ENCODE measurements at places on chromosomes 13 and 19. TPM values are rescaled to one million over a fixed set of nuclear protein-coding genes. Genes with fewer than 3 reads are reported as not detected.

NALCN gene
- polyA plus RNA-seq, result 0.35 TPM

EPS8L1 gene
- 12.4 TPM for polyA plus RNA-seq

- no peak for DNase-seq
Measured at GRCh38 chr13:106919638-106920037, 351.7 kb upstream of the ARGLU1 start.

IL27RA gene
- polyA plus RNA-seq, result 6.5 TPM

- DNase-seq, result no peak
Measured at GRCh38 chr19:54415901-54416673, 823 bp downstream of the TTYH1 start.

C19orf73 gene
- 0.28 TPM for polyA plus RNA-seq

- peak; percentile 55 for DNase-seq
Measured at GRCh38 chr19:17766543-17767131, 15.4 kb downstream of the FCHO1 start.

DNA sequence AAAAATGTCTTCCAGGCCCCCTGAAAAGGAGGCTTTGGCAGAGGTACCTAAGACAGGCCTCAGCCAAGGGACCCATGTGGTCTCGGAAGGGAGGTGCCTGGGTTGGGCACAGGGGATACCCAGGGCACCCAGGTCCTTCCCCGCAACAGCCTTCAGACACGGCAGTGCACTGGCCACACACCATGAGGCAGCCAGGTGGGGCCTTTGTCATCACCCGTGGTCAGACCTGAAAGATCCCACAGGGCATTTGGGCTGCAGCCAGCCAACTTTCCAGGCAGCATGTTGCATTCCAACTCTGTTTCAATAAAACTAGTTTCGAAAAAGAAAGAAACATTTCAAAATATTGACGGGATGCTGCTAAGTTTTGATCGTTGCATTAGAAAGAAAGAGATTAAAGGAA lies 4.7 kb upstream of the TUBGCP3 start:
- DNase-seq, result no peak

GRCh38 chr19:55495646-55496349 lies 7.6 kb downstream of the SSC5D start:
- no peak for DNase-seq

- DNase-seq, result peak; percentile 61
Measured at GRCh38 chr13:25752957-25753551, 298.8 kb downstream of the SHISA2 start.

TEX26 gene
- polyA plus RNA-seq, result 1.7 TPM

DNA sequence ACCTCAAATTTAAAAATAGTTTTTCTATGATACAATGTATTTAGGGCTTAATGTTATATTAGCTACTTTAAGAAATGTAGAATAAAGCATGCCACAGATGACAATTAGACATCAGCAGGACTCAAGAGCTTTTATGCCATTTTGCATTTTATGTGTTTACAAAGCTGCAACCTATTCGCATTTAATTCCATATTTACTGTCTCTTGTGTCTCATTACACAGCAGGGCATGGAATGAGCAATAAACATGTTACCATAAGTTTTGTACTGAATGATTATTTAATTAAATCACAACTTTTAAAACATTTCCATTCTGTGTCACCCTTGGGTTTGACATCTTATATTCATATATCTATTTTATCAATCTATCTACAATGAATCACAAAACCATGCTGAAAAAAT lies 1756.9 kb downstream of the PCDH9 start:
- DNase-seq, result no peak

- DNase-seq, result peak; percentile 42
Measured at GRCh38 chr19:8423817-8424223, 10.7 kb downstream of the MARCHF2 start.

GRCh38 chr19:53183146-53183764 lies 9.9 kb downstream of the ZNF665 start:
- no peak for DNase-seq

UPK1A gene
- polyA plus RNA-seq, result 0.40 TPM

SELENOV gene
- 0.51 TPM for polyA plus RNA-seq

DNA sequence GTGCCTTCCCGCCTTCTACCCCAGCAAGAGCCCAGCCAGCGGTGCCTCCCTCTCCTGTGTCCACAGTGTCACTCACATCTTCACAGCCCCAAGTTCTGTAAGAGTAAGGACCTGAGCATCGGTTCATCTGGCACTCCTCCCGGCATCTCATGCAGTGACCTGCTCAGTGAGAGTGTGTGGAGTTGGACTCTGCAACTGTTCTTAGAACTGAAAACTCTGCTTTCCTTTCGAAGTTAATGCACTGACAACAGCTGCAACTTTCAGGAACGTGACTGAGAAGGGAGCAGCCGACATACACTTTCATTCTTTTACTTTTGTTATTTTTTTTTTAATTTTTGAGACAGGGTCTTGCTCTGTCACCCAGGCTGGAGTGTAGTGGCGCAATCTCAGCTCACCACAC lies 41.2 kb downstream of the CEP89 start:
- no peak for DNase-seq

GRCh38 chr13:40476175-40476958 lies 190.1 kb downstream of the FOXO1 start:
- DNase-seq, result no peak

KLK14 gene
- polyA plus RNA-seq, result 0.31 TPM

CD33 gene
- polyA plus RNA-seq, result 3.4 TPM

- no peak for DNase-seq
Measured at GRCh38 chr13:29679396-29680053, 84.0 kb upstream of the SLC7A1 start.

GRCh38 chr13:39663508-39663907 lies 8.0 kb downstream of the COG6 start:
- no peak for DNase-seq

DNA sequence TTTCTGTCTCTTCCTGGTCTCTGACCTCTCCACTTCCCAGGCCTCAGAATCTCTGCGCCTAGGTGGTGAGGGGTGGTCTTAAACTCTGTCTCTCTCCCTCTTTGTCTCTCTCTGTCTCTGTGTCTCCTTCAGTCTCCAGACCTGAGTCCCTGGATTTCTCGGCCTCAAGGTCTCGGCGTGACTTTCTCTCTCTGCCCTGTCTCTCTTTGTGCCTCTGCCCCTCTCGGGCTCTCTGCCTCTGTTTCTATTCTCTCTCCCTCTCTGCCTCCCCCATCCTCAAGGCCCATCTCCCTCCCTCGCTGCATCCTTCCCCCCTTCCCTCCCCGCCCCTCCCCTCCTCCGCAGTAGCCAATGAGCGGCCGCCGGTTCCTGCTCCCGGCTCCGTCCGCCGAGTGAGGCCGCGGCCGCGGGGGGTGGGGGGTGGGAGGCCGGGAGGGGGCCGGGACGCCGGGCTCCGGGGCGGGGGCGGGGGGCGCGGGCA lies at the start of gene CACNG7:
Gene CACNG7, plus strand, starts transcription at position 344 of the 481 bp plus-strand sequence. CDS start 3,554 bp downstream, outside the sequence.
- DNase-seq, result no peak

- DNase-seq, result no peak
Measured at GRCh38 chr13:20363603-20364002, 131.5 kb upstream of the GJB6 start.

KIRREL2 gene
- 1.8 TPM for polyA plus RNA-seq

GRCh38 chr13:37209621-37210580 lies 104.4 kb upstream of the CSNK1A1L start:
- DNase-seq, result no peak

DNA sequence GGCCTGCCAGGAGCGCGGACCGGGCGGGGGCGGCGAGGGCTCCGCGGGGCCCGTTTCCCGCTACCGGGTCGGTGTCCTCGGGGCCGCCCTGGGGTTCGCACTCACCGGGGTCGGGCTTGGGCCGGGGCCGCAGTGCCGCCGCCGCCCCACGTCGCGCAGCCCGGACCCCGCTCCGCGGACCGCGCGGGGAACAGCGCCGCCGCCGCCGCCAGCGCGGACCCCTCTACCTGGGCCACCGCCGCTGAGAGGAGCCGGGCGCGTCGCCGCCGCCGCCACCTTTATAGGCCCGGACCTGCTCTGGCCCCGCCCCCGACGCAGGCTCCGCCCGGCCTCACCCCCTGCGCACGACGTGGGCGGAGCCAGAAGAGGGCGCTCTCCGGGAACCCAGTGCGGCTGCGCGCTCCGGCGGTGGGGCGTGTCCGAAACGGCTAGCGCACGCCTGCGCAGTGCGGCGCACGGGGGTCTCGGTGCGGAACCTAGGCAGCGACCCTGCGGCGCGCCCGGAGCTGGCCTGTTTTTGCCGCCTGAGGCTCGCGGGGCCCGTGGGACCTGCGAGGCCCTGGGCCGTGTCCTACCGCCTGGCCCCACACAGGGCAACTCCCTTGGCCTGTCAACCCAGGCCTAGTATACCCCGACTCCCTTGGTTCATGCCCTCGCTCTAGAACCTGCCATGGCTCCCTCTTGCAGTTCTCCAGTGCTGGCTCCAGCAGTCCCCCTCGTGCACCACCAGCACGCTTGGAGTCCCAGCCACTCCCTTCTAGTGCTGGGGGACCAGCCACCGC lies at the start of gene MKNK2:
Gene MKNK2, minus strand, starts transcription at position 254 of the 782 bp plus-strand sequence. CDS start 393 bp downstream, outside the sequence.
- peak; percentile 94 for DNase-seq

ZNF628 gene
- 2.0 TPM for polyA plus RNA-seq

DNA sequence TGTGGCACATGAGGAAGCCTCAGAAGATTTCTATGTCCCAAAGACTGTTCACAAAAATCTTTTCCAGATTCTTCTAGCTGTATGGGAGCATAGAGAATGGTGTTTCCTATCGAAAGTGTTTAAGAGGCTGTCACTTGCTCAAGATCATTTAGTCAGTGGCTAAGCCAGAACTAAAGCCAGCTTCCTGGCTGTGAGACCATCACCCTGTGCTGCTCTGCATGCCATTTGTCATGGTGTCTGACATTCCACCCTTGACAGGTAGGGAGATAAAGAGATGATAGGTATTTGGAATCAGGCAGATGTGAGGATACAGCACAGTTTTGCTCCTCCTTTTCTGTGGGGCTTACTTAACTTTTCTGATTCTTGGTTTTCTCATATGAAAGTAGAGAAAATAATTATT lies 177.3 kb downstream of the DNAJC15 start:
- DNase-seq, result no peak

GPR4 gene
- polyA plus RNA-seq, result 4.4 TPM

GRCh38 chr13:40187324-40187795 lies 479.1 kb downstream of the FOXO1 start:
- DNase-seq, result no peak

DNA sequence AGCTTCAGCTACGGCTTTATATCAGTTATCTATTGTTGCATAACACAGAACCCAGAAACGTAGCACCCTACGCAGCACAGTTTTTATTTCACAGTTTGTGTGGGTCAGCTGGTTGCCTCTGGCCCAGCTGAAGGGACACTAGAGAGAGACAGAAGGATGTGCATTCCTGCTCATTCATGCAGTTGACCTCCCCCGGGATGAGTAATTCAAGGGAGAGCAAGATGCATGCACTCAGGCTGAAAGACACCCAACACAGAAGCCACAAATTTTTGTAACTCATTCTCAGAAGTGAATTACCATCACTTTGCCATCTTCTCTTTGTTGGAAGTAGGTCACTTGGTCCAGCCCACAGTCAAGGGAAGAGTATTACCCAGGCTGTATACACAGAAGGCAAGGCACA lies 89.5 kb downstream of the EFNB2 start:
- DNase-seq, result no peak

- DNase-seq, result no peak
Measured at GRCh38 chr19:12974301-12975220, 5.2 kb downstream of the DAND5 start.

DNA sequence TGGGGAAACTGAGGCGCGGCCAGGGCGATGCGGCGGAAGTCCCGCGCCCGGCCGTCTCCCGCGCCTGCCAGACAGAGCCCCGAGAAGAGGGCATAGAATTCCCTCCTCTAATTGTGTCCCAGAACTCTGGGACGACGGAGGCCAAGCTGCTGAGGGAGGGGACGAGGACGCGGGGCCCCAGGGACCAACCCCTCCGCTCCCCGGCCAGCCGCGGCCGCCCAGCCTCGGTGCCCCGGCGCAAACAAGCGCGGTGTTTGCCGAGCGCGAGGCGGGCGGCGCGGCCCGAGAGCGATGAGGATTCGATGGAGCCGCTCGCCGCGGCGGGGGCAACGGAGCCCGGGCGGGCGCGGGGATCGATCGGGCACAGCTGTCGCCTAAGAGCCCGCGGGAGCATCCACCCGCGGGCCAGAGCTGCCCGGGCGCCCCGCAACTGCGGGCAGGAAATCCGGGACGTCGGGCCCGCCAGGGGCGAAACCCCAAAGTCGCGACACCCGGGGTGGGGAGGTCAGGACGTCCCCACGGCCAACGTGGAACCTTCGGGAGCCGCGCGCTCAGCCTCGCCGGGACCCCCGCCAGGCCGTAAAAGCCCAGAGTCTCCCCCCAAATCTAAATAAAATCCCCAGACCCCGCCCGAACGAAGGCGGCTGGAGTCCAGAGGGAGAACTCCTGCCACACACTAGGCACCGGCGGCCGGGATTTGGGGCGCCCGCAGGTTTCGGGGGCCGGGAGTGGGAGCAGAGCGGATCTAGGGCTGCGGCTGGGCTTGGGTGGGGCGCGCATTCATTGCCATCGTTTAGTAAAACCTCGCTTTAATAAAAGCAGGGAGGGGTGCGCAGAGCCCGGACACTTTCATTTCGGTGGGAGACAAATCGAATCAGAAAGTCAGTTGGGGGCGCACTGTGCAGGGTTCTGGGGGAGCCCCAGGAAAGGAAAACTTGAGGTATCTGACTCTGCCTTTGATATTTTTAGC lies 3.6 kb upstream of the ONECUT3 start:
- no peak for DNase-seq

CPAMD8 gene
- polyA plus RNA-seq, result 89.9 TPM

IZUMO4 gene
- polyA plus RNA-seq, result 6.2 TPM

DNA sequence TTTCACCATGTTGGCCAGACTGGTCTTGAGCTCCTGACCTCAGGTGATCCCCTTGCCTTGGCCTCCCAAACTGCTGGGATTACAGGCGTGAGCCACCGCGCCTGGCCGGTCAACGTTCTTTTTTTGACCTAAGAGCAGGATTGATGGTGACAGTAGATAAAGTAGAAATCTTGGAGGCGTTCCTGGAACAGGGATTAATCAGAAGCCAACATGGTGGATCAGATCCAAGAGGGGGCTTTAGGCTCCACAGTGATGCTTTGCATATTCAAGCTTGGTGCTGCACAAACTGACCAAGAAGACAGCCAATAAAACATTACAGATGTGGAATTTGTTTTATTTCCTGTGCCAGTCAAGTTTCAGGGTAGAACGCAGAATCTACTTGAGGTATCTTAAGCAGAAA lies 271.2 kb downstream of the FGF9 start:
- no peak for DNase-seq

DNA sequence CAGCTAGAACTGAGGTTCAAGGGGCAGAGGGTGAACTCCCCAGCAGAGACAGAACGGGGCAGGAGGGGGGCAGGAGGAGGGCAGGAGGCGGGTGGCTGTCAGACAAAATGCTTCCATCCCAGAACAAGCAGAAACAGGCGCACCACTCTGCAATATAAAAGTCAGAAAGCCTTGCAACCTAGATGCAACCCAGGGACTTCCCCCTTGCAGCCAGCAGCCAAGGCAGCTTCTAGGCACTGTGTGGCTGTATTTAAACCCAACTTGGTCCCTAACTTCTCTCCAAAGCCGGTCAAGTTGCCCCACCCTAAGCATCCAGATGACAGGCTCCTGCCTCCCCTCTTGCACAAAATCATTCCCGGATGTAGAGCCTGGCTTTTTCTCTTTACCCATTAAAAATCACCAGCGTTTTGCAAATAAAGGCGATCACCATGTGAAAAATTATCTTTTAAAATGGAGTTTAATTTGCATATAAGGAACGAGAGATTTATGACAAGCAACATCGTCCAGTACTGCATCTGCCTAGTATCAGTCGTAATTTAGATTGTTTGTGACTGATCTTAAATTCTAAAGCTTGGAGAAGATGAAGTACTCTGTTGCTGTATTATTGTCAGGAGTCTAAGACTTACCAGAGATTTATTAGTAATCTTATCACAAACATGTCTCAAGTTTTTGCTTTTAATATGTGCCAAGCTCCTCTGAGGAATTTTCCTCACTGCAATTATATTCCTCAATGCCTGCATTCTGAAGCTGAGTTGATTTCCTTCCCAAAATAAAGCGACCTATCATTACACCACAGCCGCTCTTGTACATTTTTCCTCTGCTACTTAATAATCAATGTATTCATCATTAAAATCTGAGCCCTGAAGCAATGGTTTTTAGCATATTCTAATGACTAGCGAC lies 307.1 kb upstream of the ZNF507 start:
- peak; percentile 49 for DNase-seq
